Amygdala (tissue), 56 donors: ENCODE measurements at places on chromosomes 6 and 20.

DNA sequence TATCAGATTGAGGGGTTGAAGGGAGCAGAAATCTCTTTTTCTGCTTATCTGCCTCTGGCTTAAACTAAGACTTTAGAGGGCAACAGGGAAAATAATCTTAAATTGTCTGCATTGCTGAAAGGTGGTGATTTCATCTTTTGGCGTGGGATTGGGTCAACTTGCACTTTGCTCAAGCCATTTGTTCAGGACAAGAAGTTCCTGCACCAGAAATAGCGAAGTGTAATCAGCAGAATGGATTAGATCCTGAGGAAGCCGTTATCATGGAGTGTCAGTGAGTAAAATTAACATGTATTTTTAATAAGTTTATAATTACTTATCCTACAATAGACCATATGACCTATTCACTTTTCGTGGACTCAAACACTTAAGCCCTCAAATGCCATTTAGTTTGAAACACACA, 249.3 kb downstream of the CD83 start:
- DNase-seq: no peak

- no peak for DNase-seq
Measured at GRCh38 chr6:83633609-83634008, 75.3 kb downstream of the SNAP91 start.

- DNase-seq: no peak
Measured at GRCh38 chr6:110063594-110064263, 85.6 kb downstream of the GPR6 start.

GRCh38 chr6:52548353-52548713, 28.5 kb downstream of the TRAM2 start:
- no peak for DNase-seq

DNA sequence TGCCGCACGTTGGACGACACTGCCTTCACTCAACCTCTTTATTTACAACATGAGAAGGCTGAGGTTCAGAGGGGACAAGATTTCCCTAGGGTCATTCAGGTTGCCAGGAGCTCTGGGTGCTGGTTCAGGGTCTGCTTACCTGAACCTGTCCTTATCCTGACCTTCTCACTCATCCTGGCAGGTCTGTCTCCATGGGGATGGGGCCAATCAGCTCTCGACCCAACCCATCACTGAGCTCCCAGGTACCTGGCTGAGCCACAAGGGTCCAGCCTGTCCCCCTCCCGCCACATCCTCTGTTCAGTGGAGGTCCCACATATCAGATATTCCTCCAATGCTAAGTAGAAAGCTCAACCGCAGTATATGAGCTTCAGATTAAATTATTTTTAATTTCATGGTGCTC, 225.6 kb downstream of the ANKRD60 start:
- DNase-seq: no peak

GRCh38 chr6:25660512-25660911, 8.5 kb downstream of the SCGN start:
- DNase-seq: no peak

DNA sequence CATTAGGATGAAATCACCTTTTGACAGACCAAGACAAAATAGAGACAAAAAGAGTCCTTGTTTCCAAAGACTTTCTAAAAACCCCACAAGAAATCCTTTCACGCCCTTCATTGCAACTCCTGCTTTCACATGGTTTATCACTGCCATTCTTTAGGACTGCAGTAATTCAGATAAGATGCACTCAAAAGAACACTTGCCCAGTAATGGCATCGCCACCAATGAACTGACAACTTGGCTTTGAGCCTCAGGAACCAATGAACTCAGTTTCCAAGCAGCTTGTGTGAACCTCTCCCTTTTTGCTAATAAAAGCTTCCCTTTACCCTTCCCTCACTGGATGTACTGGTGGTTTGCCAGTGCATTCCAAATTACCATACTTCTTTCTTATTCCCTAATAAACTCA, 21.8 kb downstream of the OSTM1 start:
- DNase-seq: no peak

DNA sequence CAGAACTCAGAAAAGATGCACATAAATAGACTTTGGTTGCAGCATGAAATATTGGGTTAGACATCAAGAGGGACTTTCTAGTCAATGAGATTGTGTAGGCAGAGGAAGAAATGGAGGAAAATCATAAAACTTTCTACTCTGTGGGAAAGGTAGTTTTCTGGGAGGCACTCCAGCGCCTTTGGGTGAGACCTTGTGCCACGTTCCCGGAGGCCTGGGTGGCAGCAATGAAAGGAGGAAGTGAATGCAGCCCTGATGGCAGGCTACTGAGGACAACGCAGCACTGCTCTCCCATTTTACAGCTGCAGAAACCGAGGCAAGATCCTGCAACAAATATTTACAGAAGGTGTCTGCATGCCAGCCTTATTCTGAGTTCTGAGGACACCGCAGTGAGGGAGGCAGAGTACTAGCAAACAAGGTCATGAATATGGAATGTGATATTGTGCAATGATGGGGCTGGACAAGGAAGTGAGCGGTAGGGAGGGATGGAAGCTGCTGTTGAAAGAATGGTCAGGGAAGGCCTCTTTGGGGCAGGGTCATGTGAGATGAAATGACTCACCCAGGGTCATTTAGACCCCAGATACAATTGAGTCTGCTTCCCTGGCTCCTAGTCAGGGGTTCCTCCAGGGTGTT, 159.1 kb downstream of the TFAP2C start:
- DNase-seq: no peak

- DNase-seq: no peak
Measured at GRCh38 chr6:22189946-22190345, 106.9 kb downstream of the PRL start.

GRCh38 chr20:48685300-48685699, 142.5 kb downstream of the PREX1 start:
- no peak for DNase-seq

DNA sequence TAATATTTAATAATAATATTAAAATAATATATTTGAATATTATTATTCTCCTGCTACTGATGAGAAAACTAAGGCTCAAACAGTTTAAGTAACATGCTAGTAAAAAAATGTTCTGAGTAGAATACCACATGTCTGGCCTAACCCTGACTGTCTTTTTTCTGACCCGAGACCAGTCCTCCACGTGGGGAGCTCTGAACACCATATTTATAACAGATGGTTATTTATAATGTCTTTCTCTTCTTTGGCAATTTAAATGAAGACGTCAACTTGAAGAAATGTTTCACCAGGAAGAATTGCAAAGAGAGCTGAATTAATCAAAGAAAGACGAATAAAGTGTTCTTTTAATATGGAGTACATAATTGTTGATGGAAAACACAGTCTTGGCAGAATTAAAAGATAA, 82.0 kb downstream of the SLC22A3 start:
- no peak for DNase-seq

DNA sequence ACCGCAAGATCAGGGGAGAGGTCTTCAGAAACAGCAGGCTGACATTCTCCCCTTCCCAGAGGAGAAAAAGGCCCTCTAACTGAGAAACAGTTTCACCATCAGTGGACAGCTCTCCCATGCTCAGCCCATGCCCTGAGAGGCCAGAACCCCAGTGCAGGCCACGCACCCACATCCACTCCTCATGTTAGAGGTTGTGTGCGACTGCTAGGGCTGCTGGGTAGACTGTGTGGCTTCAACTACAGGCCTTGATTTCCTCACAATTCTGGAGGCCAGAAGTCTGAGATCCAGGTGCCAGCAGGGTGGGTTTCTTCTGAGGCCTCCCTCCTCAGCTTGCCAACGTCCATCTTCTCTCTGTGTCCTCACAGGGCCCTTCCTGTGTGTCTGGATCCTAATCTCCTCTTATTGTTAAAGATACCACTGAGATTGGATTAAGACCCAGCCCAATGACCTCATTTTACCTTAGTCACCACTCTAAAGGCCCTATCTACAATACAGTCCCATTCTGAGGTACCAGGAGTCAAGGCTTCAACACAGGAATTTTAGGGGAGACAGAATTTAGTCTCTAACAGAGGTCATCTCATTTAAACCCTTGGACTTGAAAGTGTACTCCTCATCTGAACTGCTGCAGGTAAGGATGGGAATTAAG, 67.7 kb upstream of the CD93 start:
- DNase-seq: no peak

DNA sequence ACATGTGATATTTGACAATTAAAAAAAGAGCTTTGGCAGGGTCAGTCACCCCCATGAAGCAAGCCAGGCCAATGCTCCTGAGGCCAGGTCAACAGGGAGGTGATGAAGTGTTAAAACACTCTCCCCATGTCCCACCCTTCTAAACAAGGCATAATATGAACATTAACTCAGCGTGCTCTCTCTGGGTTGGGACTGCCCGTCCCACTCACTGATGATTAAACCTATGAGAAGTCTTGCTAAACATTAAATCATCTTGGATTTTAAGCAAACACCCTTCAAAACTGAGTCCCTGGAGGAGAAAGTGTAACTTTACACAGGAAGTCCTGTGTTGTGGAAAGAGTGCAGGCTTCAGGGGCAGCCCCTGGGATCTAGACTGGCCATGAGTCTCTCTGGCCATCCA, 558.5 kb downstream of the CD83 start:
- no peak for DNase-seq

DNA sequence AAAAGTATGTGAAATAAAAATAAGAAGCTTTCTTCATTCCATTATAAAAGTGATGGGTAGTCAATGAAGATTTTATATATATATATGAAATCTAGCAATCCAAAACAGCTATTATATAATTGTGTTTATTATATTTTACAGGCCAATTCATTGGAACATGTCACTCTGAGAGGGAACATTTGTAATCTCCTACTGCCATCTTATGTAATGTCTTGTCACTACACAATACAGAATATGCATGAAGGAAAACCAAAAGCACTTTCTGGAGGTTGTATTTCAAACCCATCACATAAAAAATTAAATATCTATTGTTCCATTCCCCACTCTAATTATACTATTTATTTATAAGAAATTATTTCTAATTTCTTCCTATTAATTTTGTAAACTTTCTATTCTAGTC, 31.5 kb upstream of the IRAK1BP1 start:
- no peak for DNase-seq

- no peak for DNase-seq
Measured at GRCh38 chr6:24522228-24523176, 27.7 kb downstream of the ALDH5A1 start.

- DNase-seq: no peak
Measured at GRCh38 chr20:137668-138490, 4.5 kb upstream of the DEFB126 start.

- DNase-seq: peak; percentile 53
Measured at GRCh38 chr6:43242908-43243663, at the start of gene TTBK1. TSS of gene TTBK1 (plus strand) at chr6:43243481. CDS start at chr6:43246661, 3,180 bp downstream.

DNA sequence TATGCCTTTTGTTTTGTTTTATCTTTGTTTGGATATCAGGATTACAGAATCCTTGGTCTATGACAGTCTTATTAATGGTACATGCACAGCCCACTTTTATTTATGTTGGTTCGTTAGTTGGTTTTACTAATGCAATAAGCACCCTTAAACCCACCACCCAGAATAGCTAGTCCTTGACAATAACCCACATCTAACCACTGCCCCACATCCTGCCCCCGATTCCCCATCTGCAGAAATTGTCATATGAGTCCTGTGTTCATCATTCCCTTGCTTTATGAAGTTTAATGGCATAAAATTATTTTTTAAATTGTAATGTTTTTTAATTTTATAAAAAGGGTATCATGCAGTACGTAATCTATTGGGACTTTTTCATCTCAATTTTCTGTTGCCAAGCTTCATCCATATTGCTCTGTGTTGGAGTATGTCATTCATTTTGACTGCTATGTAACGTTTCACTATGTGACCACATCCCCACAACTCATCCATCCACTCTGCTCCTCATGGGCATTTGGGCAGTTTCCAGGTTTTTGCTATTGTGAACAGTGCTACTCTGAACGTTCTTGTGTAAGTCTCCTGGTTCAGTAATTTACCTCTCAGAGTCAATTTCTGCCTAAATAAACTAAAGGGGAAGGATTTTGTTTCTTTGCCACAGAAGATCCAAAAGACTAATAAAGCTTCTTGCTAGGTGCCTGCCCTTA, 150.4 kb downstream of the MRPL14 start:
- DNase-seq: no peak

DNA sequence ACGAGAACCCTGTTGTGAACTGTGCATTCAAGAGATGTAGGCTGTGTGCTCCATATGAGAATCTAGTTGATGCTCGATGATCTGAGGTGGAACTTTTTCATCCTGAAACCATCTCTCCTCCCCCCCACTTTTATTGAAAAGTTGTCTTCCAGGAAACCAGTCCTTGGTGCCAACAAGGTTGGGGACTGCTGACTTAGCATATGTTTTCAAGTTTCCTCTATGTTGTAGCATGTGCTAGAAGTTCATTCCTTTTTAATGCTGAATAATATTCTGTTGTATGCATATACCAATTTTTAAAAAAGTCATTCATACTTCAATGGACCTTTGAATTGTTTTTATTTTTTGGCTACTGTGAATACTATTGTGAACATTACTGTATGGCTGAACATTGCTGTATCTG, 27.2 kb downstream of the CARMIL1 start:
- no peak for DNase-seq
